ENCODE measurements at places on chromosomes 16 and 17. TPM values are rescaled to one million over a fixed set of nuclear protein-coding genes. Genes with fewer than 3 reads are reported as not detected.

- DNase-seq = no peak
Observed at GRCh38 chr17:41907185-41907556, 11.6 kb downstream of the ACLY start.

The TNFRSF17 gene
- 0.27 TPM for total RNA-seq

The MYOCD gene
- total RNA-seq = under 0.01 TPM

DNA sequence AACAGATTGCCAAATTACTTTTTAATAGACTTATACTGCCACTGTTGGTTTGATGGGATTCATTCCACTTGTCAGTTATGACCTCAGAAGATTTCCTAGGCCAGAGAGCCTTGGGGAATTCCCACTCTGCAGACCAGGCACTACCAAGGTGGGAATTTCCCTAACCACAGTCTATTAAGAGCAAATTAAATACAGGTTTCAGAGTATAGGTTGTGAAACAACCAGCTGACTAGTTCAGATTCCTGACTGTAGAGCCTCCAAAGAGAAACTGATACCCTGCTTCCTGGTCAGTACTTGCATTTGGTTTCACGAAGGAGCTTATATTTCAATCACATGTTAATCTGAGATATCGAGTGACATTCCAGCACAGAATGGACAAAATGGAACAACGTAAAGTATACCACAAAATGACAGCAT, 186.5 kb downstream of the STX8 start:
- DNase-seq = no peak

GRCh38 chr16:74190292-74190691, 106.3 kb upstream of the PSMD7 start:
- no peak for DNase-seq

- no peak for DNase-seq
Observed at GRCh38 chr17:81523402-81524038, 4.7 kb upstream of the FSCN2 start.

GRCh38 chr17:73911726-73912372, 267.6 kb upstream of the SDK2 start:
- no peak for DNase-seq

DNA sequence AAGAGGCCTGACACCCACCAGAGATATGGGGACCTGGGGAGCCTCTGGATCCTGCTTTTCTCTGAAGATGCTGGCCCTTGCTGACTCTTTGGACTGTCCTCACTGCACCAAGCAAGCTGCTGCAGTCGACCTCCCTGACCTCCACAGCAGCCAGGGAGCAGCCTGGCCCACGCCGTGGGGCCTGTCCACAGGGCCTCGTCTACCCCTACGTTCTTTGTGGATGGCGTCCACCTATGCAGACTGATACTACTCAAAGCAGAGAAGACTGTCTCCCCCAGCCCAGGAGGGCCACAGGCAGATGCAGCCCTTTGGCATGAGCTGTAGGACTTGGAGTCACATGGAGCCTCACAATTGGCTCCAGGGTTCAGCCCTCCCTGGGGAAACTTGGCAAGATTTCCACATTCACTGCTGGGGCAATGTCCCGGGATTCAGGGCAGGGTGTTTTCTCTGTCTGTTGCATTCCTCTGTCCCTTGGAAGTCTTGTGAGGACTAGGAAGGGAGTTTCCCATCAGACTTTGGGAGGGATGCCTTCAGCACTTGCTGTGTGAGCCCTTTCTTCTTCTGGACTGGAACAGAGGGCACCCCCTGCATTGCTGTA, 152.2 kb downstream of the NTN1 start:
- DNase-seq = no peak

The FOXF1 gene
- total RNA-seq = under 0.01 TPM

GRCh38 chr16:83110269-83110668, 483.5 kb downstream of the CDH13 start:
- no peak for DNase-seq

GRCh38 chr17:33686171-33686570, 393.1 kb upstream of the ASIC2 start:
- no peak for DNase-seq

DNA sequence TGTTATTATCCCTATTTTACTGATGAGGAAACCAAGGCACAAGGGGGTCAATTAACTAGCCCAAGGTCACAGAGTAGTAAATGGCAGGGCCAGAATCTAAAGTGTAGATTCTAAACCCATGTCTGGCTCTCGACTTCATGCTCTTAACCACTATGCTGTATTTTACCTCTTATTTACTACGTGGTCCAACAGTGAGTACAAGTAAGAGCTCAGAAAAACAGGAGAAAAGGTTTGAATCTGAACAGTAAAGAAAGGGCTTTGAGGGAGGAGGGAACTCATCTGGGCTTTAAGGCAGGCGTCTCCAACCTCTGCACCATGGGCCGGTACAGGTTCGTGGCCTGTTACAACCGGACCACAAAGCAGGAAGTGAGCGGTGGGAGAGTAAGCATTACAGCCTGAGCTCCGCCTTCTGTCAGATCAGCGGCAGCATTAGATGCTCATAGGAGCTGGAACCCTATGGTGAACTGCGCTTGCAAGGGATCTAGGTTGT, 62.9 kb downstream of the SMURF2 start:
- DNase-seq = peak; percentile 45

The KRT26 gene
- not detected for total RNA-seq

The CD300LF gene
- total RNA-seq = 25.3 TPM

DNA sequence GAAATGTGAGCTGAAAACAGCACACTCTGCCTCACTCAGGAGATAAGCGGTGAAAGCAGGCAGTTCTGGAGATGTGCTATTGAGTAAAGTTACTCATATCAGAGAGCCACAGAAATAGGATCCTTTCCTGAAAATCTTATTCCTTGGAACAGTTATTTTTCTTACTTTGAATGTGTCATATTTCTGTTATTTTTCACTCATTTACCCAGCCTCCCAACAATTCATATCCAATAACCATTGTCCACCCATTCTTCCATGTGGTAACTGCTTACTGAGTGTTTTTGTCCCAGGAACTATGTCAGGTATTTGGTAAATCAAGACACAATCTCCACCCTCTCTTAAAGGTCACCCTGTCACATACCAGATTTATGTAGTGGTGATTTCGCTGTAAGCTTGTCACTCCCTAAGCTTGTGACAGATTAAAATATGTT, 144.9 kb downstream of the PARN start:
- no peak for DNase-seq

The MILR1 gene
- total RNA-seq = 5.7 TPM

The NPIPB9 gene
- total RNA-seq = 0.54 TPM

The CACNG5 gene
- total RNA-seq = not detected

- no peak for DNase-seq
Observed at GRCh38 chr17:29640413-29640812, 17.7 kb upstream of the CORO6 start.

The TMC7 gene
- under 0.01 TPM for total RNA-seq

GRCh38 chr16:75027520-75028300, 28.9 kb downstream of the ZNRF1 start:
- DNase-seq = no peak

DNA sequence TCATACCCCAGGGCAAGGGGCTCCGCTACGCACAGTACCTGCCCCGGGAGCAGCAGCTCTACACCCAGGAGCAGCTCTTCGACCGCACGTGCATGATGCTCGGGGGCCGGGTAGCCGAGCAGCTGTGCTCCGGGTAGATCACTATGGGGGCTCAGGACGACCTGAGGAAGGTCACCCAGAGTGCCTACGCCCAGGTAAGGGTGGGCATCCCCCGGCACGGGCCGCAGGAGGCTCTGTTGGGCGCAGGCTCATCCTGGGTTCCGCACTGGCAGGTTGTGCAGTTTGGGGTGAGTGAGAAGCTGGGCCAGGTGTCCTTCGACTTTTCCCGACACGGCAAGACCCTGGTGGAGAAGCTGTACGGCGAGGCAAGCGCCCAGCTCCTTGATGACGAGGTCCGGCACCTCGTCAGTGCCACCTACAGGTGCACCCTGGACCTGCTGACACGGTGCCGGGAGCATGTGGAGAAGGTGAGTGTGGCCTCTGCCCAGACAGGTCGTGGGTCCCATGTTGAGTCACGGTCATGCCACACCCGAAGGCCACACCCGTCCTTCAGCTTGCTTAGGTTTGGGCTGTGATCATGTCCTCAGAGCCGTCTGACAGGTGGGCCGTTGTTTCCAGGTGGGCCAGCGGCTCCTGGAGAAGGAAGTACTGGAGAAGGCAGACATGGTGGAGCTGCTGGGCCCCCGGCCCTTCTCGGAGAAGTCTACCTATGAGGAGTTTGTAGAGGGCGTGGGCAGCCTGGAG, 19.3 kb downstream of the DBNDD1 start:
- DNase-seq = no peak

- DNase-seq = no peak
Observed at GRCh38 chr16:54931120-54932014, 702 bp downstream of the IRX5 start.

DNA sequence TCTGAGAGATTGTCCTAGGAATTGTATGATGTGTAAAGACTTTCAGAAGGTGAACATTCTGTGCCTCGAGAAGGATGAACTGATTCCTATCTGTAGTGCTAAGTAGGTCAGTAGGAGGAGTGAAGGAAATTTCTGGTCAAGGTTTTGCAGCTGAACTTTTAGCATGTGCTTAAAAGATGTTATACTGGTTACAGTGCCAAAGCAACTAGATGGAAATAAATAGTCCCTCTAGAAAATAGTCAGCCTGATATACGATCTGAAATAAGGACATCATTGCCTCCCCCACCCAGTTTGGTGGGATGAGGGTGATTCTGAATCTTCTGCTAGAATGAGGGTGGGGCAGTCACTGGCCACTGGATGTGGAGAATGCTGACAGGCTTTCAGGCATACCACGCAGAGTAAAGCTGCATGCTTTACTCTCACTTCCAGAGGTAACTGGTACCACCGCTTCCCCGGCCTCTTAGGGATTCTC, 57.2 kb upstream of the VPS4A start:
- no peak for DNase-seq

- DNase-seq = no peak
Observed at GRCh38 chr16:75287708-75288107, 36.3 kb upstream of the BCAR1 start.

DNA sequence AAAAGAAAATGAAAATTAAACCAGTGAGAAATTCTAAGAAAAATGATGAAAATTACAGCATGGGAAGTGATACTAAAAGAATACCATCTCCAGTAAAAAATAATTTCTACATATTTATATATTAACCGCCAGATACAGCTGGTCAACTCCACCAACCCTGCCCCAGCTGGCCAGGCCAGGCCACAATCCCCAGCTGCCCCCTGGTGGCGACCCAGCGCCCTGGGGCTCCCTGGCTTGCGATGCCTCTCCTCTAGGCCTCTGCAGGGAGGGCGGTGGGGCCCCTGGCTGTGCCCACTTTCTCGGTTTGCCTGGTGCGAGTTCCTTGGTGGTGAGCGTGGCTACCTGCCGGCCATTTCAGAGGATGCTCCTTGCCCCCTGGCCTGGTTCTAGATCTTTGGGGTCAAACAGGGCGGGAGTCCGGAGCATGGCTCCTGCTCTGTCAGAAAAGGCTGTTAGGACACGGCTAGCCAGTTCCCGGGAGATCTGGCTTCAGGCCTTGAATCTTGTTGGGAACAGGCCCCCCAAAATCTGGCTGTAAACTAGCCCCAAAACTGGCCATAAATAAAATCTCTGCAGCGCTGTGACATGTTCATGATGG, 14.5 kb downstream of the GLIS2 start:
- no peak for DNase-seq

The ZNF423 gene
- total RNA-seq = 0.81 TPM

All from hematopoietic multipotent progenitor cell (in vitro differentiated cells).